ENCODE measurements at places on chromosomes 4 and X.
A peak's percentile ranks its signal among the peaks of the same experiment; 100 is the strongest.

DNA sequence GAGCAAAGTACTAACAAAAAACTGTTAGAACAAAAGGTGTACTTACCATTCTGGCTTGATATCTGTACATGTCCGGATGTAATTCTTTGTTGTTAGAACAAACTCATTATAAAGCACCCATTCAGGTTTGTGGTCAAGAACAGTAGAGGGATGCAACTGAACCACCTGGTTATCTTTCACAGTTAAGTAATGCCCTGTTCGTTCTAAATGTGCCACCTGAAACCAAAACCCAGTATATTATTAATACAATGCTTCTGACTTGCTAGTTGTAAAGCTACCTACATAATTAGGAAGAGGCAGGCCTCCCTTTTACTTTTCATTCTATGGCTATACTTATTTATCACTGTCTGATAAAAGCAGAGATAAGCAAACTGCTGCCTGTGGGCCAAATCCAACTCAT, 54.8 kb downstream of the DHX15 start:
- no peak for DNase-seq

GRCh38 chr4:159237975-159238374, 135.1 kb downstream of the RAPGEF2 start:
- no peak for DNase-seq

GRCh38 chrX:125786316-125786715, 379.8 kb downstream of the DCAF12L2 start:
- no peak for DNase-seq

DNA sequence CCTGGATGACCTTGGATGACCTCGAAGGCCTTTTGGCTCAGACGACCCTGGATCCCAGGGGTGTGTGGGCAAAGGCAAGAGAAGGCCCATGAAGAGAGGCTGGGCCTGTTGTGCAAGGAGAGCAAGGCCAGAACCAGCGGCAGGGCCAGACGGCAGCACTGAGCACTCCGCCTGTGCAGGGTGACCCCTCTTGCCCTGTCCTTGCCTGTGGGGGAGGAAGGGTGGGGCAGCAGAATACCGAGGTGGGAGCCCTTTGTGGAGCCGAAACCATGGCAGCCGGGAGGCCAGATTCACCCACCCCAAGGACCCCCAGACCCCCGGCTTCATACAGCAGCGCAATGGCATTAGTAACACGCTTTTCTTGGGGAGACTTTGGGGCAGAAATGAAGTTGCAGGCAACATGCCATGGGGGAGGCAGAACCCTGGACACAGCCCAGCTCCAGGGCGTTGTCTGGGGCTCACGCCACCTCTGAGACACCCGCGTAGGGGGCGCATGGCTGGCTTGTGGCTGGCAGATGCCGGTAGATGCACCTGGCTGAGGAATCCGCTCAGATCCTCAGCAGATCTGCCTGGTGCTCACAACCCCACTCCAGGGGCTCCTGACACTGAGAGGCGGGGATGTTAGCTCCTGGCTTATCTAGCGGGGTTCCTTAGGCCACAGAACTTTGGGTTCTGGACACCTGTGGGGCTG, 114.5 kb downstream of the FAM53A start:
- no peak for DNase-seq

DNA sequence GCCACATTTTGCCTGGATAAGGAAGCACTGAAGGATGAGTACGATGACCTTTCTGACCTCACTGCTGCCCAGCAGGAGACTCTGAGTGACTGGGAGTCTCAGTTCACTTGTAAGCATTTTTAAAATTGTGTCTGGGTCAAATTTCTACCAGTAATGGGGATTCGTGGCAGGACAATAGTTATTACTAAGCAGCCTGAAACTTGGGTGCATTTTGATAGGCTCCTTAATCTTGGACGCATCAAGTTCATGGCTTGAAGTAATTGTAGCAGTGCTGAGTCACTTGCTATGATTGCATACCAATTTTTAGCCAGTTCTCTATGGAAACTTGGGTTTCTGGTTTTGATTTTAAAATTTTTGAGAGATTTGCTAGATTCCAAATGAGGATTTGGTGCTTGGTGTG, 4.3 kb downstream of the PGRMC1 start:
- no peak for DNase-seq

- no peak for DNase-seq
Observed at GRCh38 chr4:138761638-138762220, 253.9 kb upstream of the NOCT start.

DNA sequence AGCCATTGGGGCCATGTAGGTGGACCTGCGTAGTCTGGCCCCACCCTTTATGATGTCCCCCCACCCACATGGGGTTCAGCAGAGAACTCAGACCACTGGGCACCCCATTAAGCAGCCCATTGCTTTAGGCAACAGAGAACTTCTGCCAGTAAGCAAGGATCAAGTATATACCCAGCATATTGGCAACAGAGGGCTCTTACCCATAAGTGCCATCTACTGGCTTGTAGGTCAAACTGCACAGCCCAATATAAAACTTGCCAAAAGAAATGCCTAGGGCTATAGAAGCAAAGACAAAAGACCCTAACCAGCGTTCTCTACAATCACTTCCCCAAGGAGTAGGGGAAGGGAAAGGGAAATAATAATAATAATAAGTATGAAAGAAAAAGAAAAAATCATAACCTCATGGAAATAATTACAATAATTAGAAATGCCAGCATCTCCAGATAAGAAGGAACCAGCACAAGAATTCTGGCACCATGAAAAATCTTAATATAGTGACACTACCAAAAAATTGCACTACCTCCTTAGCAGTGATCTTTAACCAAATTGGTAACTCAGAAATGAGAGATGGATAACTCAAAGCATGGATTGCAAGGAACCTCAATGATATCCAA, 1090.7 kb downstream of the FAT4 start:
- DNase-seq = no peak

DNA sequence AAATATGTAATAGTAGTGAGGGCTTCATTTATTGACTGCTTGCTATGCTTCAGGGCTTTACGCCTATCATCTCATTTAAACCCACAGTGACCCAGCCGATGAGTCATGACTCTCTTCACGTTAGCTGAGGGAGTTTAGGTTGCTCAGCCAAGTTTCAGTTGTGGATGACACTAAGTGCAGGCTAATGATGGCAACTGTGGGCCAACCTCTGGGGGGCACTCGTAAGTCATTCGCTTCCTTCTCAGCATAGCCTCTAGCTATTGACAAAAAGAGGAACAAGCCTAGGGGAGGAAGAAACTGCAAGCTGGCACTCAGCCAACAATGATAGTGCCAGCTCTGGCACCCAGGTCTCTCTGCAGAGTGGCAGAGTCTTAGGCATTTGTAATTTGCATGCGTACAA, 325.0 kb downstream of the ARHGAP10 start:
- DNase-seq = peak; percentile 74

GRCh38 chr4:128590773-128591172, 218.7 kb upstream of the JADE1 start:
- no peak for DNase-seq

DNA sequence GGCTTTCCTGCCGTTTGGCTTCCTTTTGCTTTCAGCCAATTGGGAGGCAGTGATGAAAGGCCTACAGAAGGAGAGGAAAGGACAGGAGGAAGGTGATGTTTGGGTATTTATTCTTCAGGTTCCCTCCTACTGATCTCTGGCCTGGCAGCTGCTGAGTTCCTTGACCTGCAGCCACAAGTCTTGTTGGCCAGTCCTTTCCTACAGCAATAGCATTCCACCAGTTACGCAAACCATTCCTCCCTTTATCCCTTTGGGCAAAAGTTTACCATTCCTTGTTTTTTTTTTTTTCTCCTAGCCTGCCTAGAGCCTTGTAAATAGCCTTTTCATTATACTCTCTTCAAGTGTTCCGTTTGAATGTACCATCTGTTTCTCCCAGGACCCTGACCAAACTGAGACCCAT, 198.1 kb upstream of the FTHL17 start:
- no peak for DNase-seq

DNA sequence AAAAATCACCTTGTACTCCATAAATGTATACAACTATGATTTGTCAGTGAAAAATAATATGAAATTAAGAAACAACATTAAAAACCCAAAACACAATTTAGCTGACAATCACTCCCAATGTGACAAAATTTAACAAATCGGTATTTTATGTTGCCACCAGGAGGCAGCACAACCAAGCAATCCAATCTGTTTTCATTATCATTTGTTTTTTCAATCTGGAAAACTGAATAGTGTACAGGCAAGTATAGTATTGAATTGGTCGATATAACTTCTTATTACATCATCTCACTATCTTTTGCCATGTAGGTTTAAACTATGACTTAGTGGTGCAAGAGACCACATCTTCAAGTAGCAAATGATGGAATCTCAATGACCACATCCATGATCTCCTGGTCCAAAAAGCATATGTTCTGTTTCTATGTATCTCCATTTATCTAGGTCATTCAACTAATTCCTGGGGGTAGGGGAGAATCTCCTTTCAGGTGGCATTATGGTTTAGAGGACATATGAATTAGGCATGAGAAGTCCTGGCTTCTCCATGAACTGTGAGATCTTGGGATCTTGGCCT, 112.9 kb upstream of the AGA start:
- no peak for DNase-seq

DNA sequence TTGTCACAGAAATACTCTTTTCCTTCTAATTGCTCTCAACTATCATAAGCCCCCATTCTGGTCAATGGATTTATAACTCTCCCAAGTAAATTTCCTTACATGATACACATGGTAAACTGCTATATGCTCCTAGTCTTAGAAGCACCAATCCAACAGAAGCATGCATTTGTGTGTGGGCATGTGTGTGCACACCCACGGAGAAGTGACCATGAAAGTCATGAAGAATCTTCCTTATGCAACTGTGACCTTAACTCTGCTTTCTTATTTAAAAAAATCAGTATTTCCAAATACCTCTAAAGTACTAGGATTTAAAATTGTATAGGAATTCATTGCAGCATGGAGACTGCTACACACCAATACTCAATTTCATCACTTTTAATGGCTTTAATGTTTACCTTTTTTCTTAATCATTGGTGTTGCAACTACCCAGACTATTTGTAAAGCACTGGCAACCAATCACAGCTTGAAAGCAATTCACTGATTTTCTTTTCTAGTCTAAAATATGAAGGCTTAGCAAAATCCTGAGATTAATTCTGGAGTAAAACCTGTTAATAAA, 47.6 kb downstream of the MAML3 start:
- no peak for DNase-seq

DNA sequence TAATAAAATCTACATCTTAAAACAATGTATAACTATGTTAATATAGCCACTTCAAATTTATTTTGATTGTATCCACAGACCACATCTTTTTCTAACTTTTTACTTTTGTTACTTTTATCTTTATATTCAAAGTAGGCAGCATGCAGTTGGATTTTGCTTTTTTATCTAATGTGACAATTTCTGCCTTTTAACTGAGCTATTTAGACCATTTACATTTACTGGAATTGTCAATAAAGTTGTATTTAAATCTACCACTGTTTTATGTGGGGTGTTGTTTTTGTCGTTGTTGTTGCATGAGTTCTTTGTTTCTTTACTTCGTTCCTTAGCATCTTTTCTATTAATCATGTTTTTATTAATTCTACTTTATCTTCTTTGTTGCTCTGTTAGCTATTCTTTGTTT, 42.0 kb downstream of the NEUROG2 start:
- DNase-seq = no peak

DNA sequence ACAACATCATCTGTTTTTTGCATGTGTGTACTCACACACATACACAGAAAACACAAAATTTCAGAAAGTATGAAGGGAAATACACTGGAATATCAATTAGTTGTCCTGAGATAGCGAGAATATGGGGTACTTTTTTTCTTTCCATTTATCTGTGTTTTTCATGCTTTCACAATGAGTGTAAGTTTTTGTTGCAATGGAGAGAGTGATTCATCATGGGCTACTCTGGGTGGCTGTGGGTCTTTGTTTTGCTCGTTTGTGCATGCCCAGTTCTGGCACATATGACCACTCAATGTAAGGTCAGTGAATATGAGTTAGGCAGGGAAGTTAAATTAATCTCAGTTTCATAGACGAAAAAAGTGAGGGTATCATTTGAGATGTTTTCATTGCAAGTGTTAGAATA, 26.9 kb downstream of the XK start:
- no peak for DNase-seq

- DNase-seq = no peak
Observed at GRCh38 chrX:136627409-136627808, 20.5 kb upstream of the CD40LG start.
